SW 1271 (cell line): ENCODE measurements at places on chromosomes 6 and 20.

GRCh38 chr20:45037050-45037449, 63.9 kb downstream of the KCNS1 start:
- no peak for DNase-seq

- no peak for DNase-seq
Observed at GRCh38 chr6:141580131-141580530, 552.6 kb upstream of the GJE1 start.

DNA sequence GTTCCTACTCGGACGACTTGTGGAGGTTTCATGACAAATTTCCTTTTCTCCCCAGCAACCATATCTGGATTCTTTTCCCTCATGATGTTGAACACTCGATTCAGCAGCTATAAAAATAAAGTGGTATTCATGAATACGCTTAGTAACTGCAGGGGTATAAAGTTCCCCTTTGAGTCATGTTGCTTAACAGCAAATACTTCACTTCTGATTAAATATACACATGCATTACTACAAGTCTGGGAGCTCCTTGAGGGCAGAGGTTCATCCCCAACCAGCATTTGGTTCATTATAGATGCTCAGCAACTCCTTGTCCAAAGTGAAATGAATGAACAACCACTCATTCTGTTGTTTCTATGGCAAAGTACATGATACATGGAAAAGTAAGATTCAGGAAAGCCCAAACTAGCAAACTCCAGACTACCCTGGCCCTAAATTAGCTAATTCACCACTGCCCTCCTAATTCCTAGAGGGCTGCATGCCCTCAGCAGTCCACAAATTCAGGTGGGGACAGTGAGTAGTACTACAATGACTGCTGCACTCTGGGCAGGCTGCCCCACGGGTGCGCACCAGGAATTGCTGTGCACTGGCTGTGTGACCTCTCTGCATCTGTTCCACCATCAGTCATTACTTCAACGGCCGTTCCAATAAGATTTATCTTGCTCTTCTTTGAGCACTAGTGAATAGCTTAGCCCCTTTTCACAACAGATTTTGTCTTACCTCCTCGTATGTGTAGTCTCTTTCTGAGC, 15.2 kb downstream of the EIF2S2 start:
- no peak for DNase-seq

DNA sequence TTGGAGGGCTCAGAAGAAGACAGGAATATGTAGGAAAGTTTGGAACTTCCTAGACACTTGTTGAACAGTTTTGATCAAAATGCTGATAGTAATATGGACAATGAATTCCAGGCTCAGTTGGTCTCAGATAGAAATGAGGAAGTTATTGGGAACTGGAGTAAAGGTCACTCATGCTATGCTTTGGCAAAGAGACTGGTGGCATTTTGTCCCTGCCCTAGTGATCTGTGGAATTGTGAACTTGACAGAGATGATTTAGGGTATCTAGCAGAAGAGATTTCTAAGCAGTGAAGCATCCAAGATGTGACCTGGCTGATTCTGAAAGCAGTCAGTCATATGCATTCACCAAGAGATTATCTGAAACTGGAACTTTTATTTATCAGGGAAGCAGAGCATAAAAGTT, 45.1 kb downstream of the FRK start:
- no peak for DNase-seq

DNA sequence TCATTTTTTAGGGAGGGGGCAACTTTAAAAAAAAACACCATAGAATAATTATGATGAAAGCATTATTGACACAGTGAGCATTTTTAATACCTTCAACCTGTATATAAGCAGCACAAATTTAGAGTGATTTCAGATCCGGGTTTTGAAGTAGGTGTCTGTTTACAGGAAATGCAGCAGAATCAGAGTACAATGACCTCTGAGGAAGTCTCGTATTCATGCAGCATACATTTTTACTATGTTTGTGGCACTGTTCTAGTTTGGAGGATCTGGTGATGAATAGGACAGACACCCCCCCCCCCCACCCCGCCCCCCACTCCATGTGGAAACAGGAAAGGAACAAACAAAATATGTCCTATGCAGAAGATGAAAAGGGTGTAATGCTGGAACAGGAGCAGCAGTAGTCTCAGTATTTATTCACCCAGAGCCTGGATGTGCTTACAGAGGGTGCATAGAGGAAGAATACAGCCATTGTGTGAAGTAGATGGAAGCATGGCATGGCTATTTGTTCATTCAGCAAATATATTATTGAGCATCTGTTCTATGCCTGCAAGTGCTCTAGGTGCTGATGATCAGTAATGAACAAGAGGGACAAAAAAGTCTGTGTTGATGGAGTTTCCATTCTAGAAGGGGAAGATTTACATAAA, 19.7 kb downstream of the VAPB start:
- DNase-seq = peak; percentile 40

DNA sequence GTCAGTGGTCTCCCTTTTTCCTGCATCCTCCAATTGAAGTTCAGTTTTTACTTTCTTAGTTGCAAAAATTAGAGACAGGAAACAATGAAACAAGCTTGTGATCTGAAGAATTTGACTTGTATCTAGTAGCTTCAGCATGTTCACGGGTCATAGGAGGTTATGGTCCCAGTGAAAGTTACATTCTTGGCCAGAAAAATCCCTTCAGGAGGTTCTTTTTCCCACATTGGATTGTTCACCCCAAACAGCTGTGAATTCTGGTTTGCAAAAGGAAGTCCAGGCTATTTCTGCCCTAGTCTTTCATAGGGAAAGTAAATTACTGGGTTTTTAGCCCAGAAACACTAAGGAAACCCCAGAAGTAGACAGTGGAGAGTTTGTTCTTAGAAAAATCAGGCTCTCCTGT, 8.1 kb downstream of the ANKS1A start:
- DNase-seq = no peak

DNA sequence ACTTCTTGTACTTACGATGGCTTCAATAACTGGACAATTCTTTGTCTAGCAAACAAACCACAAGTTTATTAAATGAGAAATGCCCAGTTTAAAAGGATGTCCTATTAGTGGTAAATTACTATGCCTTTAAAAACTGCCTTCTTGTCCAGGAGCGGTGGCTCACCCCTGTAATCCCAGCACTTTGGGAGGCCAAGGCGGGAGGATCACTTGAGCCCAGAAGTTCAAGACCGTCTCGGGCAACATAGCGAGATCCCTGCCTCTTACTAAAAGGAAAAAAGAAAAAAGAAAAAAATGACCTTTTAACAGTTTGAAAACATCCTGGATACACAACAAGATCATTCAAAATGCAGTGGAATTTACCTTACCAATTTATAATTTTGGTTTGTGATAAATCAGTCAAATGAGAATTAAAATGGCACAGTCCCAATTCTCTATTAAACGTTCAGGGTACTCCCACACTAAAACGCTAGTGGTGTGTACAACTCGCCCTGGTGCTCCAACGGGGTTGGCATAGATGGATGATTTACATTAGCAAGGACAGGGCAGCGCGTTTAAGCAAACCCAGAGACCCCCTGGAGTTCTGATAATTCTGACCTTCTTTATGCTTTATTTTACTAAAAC, 2.3 kb downstream of the ZBTB2 start:
- DNase-seq = no peak

- no peak for DNase-seq
Observed at GRCh38 chr6:106470316-106470715, 109.8 kb downstream of the CRYBG1 start.
